ENCODE measurements at places on chromosomes 4 and X.

GRCh38 chr4:155442267-155443105 is 65.7 kb upstream of the MAP9 start:
- H3K4me3 ChIP-seq = peak overlapping the region; percentile 36
- peak; percentile 59 for DNase-seq
- peaks cover 6% of the 10 kb centered on the region for H3K4me1 ChIP-seq
- H3K36me3 ChIP-seq = no peaks in the 10 kb centered on the region

- peaks cover 7% of the 10 kb centered on the region for H3K27me3 ChIP-seq
- H3K27ac ChIP-seq = no peak overlapping the region
- H3K4me1 ChIP-seq = no peaks in the 10 kb centered on the region
- no peak overlapping the region for H3K4me3 ChIP-seq
- no peaks in the 10 kb centered on the region for H3K36me3 ChIP-seq
Observed at GRCh38 chrX:34365471-34365870, 233.4 kb upstream of the FAM47A start.

DNA sequence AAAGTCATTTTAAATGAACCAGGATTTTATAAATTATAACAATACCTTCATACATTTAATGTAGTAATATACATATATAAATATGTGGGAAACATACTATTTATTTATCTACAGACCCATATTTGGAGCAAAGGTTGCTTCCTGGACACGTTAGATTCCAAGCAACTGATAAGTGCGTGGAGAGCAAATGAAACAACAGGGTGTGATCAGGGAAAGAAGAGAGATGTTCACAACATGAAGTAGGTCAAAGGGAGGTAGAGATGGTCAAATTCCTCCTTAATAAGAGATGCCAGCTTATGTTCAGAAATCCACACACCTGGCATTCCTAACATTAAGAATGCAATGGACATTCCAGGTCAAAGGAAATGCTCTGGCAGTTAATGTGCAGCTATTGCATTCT is 53.1 kb upstream of the HPGD start:
- H3K4me3 ChIP-seq = no peak overlapping the region
- no peak for DNase-seq
- H3K27ac ChIP-seq = no peak overlapping the region
- peaks cover under 1% of the 10 kb centered on the region for H3K36me3 ChIP-seq

- DNase-seq = no peak
- H3K27me3 ChIP-seq = peaks cover 7% of the 10 kb centered on the region
- H3K36me3 ChIP-seq = no peaks in the 10 kb centered on the region
- H3K4me3 ChIP-seq = no peak overlapping the region
Observed at GRCh38 chr4:38572793-38573192, 91.2 kb upstream of the KLF3 start.

GRCh38 chrX:111445485-111445884 is 33.5 kb upstream of the DCX start:
- no peak for DNase-seq
- no peak overlapping the region for H3K4me3 ChIP-seq
- no peaks in the 10 kb centered on the region for H3K36me3 ChIP-seq
- H3K4me1 ChIP-seq = no peaks in the 10 kb centered on the region
- no peak overlapping the region for H3K27ac ChIP-seq
- H3K27me3 ChIP-seq = peaks cover 56% of the 10 kb centered on the region

GRCh38 chr4:114237997-114238396 is 258.6 kb upstream of the ARSJ start:
- no peak overlapping the region for H3K4me3 ChIP-seq
- no peaks in the 10 kb centered on the region for H3K4me1 ChIP-seq
- no peak overlapping the region for H3K27ac ChIP-seq

DNA sequence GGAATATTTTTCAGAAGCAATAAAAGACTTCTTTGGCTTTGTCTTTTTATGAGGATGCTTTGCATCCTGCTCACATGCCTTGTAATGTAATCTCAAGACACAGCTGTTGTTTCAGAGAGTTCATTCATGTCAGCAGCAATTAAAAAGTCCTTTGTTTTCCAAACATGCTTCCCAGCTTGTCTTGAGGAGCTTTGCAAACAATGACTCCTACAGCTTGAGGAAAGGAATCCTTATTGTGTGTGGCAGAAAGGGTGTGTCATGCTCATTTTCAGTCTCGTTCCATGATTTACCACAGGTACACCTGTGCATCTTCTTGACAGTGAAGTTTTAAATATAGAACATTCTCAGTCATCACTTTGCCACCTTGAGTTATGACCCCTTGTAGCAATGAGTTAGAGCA is 139.2 kb upstream of the AADAT start:
- no peaks in the 10 kb centered on the region for H3K4me1 ChIP-seq
- H3K27ac ChIP-seq = no peak overlapping the region
- H3K36me3 ChIP-seq = no peaks in the 10 kb centered on the region

- no peak overlapping the region for H3K27ac ChIP-seq
- H3K27me3 ChIP-seq = no peaks in the 10 kb centered on the region
- DNase-seq = no peak
- H3K36me3 ChIP-seq = peaks cover 2% of the 10 kb centered on the region
- no peak overlapping the region for H3K4me3 ChIP-seq
Observed at GRCh38 chrX:3351276-3351675, 4.8 kb upstream of the MXRA5 start.

All from activated T-cell treated with anti-CD3 and anti-CD28 coated beads, Interleukin-2, amount 50 U/mL, for 72 hours (primary cell).